HuH-7 (cell line): ENCODE measurements at places on chromosomes 2 and 18.

GRCh38 chr2:221478485-221478863, 93.6 kb downstream of the EPHA4 start:
- DNase-seq, result no peak

DNA sequence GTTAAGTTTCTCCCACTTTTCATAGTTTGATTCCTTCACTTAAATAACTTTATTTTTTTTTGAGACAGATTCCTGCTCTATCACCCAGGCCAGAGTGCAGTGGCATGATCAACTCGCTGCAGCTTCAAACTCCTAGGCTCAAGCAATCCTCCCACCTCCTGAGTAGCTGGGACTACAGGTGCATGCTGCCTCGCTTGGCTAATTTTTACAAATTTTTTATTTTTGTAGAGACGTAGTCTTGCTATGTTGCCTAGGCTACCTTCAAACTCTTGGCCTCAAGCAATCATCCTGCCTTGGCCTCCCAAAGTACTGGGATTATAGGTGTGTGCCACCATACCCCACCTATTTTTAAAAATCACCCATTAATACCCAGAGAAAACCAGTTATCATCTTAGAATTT, 14.2 kb upstream of the WIPF1 start:
- DNase-seq, result no peak

DNA sequence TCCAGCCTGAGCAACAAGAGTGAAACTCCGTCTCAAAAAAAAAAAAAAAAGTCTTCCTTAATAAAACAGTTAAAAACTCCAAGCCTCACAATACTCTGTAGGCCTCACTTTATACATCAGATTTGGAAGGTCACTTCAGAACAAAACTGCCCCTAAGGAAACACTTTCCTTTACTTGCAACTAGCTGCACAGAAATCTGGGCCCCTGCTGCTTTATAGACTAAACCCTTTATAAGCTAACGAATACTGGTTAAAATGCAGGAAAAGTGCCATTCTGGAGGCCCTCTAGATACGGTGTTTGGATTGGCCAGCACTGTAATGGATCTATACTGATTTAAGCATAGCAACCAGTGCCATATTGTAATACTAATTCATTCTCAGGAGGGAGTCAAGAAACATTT, 1.5 kb downstream of the ABHD1 start:
- no peak for DNase-seq

DNA sequence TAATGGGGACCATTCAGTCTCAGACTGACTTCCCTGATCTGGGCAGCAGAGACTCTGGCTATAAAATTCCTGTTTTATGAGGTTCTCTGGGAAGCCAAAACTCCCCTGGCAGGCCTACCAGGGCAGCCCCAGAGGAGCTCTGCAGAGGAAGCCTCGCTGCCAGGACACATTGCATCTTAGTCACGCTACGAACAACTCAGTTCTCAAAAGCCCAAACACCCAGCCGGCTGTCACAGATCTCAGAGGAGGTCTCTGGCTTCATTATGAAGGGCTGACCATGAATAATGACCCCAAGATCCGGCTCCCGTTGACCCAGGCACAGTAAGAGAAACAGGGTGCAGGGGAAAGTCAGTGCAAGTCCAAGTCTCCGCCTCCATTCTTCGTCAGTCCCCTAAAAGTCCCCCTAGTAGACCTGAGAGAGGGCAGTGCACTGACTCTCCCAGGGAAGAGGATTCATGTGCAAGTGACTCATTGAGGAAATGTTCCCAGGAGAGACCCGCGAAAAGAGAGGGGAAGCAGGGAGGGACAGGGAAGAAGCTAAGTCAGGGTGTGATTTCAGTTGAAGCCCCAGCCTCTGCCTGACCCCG, 212.3 kb downstream of the CYP26B1 start:
- no peak for DNase-seq

DNA sequence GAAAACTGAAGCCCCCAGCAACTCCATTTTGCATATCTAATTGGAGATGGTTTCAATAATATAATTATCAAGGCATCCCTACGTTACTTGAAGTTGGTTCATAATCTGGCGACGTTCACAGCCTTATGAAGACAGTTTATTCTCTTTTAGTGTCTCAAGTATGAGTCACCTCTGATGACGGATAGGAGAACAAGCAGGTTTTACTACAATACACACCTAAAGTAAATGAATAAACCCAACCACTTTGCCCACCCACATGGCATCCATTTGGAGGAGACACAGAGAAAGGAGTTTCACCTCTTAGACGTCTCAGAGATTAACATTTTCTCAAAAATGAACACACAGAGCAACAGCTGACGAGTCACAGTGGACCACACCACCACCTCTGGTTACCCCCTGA, 40.8 kb downstream of the BCL11A start:
- DNase-seq, result no peak

- DNase-seq, result no peak
Measured at GRCh38 chr2:120572226-120572625, 163.4 kb upstream of the GLI2 start.

- no peak for DNase-seq
Measured at GRCh38 chr2:200687922-200688920, 102.4 kb downstream of the AOX1 start.

DNA sequence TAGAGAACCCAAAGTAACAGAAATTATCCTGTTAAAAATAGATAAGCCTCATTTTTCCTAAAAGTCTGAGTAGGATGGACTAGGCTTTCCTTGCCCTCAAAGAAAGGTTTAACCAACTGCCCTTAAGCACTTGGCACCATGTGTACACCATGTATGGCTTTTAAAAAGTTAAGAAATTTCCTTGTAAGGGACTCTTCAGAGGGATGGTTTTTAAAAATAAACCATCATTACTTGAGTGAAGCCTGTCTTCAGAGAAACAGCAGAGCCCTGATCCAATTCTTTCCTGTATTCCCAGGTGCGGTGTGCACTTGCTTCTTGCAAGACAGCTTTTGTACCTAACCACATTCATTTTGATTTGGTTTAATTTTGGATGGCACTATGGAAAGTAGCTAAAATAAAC, 1.1 kb upstream of the NEMP2 start:
- no peak for DNase-seq

GRCh38 chr2:25251422-25252273, 83.3 kb upstream of the POMC start:
- DNase-seq, result peak; percentile 71

DNA sequence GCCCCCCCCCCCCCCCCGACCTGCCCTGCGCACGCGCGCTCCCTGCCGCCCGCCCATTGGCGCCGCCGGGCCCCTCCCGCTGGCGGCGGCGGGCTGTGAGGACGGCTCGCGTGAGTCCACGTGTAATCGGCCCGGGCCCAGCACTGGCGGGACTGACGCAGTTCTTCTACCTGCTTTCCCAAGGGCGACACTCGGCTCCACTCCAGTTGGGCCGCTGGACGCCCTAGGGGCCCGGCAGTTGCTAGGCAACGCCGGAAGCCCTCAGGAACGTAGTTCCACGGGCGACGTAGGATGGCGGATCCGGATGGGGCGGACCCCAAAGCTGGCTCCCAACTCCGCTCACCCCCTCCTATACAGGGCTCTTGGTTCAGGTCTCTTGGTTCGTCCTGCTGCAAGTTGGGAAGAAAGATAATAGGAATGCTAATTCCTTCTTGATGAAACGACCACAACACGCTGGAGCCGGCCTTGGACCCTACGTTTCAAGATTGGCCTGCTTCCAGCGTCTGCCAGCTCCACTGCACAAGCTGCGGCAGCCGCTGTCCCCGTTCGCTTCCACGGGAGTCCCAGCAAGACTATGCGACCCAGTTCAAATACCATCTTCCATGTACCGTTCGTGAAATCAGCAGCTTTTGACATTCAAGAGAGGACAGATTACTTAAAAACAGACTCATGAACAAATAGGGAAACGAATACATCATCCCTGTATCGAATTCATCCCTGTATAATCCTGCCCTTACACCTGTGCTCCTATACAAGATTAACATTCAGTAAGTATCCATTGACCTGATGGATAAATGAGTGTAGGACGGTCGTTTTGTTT, 415 bp upstream of the MCFD2 start:
- DNase-seq, result peak; percentile 65

DNA sequence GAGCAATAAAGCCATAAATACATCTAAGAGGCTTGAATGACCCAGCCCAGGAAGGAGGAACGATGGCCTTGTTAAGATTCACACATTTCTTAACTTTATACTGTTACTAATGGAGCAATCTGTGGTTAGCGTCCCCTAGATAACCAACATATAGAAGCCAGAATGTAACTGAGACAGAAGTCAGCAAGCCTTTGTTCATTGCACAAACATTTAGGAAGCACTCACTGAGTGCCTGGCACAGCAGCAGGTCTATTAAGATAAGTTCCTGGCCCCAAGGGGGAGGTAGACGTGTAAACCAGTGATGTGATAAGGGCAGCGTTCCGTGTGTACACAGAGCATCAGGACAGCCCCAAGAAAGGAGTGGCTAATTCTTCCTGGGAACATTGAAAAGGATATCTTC, 63.6 kb upstream of the ATL2 start:
- peak; percentile 23 for DNase-seq

- no peak for DNase-seq
Measured at GRCh38 chr18:53739700-53740099, 484.8 kb downstream of the MBD2 start.

DNA sequence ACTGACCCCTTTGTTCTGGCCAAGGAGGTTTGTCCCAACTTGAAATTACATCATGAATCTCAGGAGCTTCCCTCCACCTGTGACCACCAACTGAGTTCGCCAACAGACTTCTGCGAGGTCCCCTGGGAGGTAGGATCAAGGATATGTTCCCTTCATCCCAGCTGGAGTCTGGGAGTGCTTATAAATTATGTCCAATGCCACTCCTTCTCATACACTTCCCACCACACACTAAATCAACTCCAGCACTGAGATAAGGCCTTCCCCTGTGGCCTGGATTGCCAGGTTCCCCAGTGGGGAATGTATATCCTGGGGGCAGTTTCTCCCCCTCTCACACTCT, 99.2 kb downstream of the RND3 start:
- DNase-seq, result no peak

DNA sequence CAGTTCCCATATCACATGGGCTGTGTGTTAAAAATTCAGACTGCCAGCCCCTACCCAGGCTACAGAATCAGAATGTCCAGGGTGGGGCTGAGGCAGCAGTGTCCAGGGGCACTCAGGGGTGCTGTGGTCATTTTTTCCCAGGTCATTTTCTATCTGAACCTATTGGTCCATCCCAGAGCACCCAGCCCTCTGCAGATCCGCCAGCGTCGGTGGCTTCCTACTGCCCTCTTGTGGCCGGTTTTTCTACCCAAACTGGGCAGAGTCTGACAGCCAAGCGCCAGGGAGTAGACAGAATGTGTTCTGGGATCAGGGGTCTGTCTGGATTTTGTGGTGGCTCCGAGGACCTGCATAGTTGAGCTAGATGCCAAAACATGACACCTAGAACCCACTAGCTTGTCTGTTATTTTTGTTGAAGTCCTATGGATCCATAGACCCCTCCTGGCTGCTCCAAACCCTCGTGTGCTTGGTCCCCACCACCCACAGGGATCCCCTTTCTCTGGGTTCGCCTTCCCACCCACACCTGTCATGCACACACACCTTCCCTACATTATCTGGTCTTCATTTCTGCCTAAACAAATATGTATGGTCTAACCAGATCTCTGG, 34.1 kb upstream of the RMDN2 start:
- DNase-seq, result peak; percentile 70

DNA sequence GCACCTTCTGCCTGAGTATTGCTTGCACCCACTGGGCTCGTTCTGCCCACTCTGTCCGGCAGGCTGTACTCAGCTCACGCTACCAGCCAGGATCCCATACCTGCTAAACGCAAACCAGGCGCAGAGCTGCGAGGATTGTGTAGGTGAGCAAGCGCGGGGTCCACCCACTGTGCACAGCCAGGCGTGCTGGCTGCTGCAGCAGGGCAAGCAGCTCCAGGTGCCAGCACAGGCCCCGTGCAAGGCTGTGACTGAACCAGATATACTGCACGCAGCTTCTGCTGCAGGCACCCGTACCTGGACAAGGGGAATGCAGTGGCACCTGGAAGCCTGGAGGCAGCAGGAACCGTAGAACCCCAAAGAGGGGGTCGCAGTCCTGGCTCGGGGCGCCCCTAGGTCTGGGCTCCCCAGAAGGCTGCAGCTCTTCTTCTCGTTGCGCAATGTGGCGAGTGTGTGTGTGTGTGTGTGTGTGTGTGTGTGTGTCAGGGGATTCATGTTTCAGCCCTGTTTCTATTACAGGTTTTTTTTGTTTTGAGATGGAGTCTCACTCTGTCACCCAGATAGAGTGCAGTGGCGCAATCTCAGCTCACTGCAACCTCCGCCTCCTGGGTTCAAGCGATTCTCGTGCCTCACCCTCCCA, 46.1 kb upstream of the RAB1A start:
- DNase-seq, result no peak

DNA sequence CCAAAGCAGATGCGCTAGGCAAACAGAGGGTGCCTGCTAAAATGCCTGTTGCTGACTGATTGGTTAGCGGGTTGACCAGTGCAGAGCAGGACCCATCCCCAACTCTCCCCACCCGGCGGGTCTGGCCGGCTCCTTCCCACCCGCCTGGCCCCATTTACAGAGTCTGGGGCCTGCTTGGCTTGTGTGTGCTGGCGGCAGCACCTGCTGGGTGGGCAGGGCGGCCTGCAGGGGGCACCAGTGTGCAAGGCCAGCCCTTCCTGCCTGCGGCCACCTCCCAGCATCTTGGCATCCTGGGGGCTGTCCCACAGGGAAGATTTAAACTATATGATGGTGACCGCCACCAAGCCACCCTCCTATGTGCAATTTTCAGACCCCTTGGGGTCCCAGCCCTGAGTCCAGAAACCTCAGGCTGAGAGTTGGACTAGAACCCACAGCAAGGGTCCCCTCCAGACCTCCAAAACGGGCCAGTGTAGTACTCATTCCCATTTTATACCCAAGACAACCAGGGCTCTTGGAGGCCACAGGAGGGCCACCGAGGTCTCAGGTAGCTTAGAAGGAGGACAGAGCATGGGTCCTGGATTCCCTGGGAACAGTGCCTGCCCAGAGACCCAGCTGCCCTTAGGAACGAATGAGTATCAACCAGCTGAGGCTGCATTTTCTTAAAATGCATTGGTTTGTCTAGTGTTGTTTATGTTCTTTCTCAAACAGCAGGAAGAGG, 173.6 kb downstream of the SMAD7 start:
- DNase-seq, result peak; percentile 88

GRCh38 chr2:10091182-10091888, 11.1 kb upstream of the CYS1 start:
- DNase-seq, result no peak

- no peak for DNase-seq
Measured at GRCh38 chr2:182730486-182730885, 14.4 kb downstream of the DNAJC10 start.

DNA sequence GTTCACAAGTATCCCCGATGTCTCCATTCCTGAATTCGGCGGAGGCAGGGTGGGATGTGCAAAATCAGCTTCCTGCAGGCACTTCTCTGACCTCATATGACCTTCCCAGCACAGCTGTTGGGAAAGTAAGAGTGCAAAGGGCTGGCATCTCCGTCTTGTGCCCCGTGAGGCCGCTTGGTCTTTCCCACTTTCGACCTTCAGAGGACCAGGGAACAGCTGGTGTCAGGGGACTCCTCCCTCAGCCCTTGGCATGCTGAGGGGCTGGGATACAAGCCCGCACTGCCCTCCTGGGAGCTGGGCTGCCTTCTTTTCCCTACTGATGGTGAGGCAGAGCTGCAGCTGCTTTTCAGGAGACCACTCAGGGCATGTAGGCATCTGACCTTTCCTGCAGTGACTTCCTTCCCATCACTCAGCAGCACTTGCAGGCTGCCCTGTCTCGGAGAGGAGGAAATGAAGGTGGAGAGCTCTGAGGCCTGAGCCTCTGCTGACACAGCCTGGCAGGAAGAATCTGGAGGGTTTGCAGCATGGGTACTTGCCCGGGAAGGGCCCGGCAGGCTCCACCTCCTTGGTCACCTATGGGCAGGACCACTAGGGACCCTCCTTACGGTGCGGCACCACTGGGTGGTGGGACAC, 277.2 kb upstream of the HS6ST1 start:
- no peak for DNase-seq

GRCh38 chr18:26456070-26456491, 92.3 kb downstream of the KCTD1 start:
- DNase-seq, result no peak
